ENCODE measurements at places on chromosomes 2 and 18. TPM values are rescaled to one million over a fixed set of nuclear protein-coding genes. Genes with fewer than 3 reads are reported as not detected.

Gene FNDC4
- total RNA-seq: 30.1 TPM

Gene IL37
- total RNA-seq: not detected

Gene MTHFD2
- 153 TPM for total RNA-seq

Gene TEKT4
- total RNA-seq: not detected

Gene PPP1R1C
- total RNA-seq: not detected

Gene ZNF521
- 78.2 TPM for total RNA-seq

Gene MALT1
- 11.2 TPM for total RNA-seq

Gene SLC16A14
- total RNA-seq: 0.18 TPM

Gene FN1
- total RNA-seq: 3,205 TPM

Gene ST8SIA3
- not detected for total RNA-seq

Gene CMPK2
- total RNA-seq: 1.5 TPM

Gene SCYGR1
- not detected for total RNA-seq

Gene TRAPPC8
- total RNA-seq: 39.9 TPM

Gene PSTPIP2
- total RNA-seq: 4.8 TPM

Gene MATN3
- 0.85 TPM for total RNA-seq

Gene VSNL1
- not detected for total RNA-seq

Gene PLCL1
- 3.8 TPM for total RNA-seq

Gene ZNF385B
- total RNA-seq: not detected

Gene IL1RL1
- total RNA-seq: 89.9 TPM

Gene PRKCE
- 42.9 TPM for total RNA-seq

Gene POTEI
- total RNA-seq: 0.09 TPM

Gene KCNJ3
- not detected for total RNA-seq

Gene PPP4R3B
- total RNA-seq: 43.8 TPM

Gene MAP2
- 9.2 TPM for total RNA-seq

Gene ASXL3
- not detected for total RNA-seq

Gene AQP12B
- total RNA-seq: not detected

Gene MYO5B
- 0.54 TPM for total RNA-seq

Gene LRP2
- not detected for total RNA-seq

Gene SERPINB7
- not detected for total RNA-seq

Gene C1QL2
- not detected for total RNA-seq

Gene MAP3K19
- not detected for total RNA-seq

Gene AKAIN1
- not detected for total RNA-seq

Gene MC4R
- total RNA-seq: not detected

Gene MRO
- total RNA-seq: not detected

Gene SCYGR4
- not detected for total RNA-seq

Gene DNAH7
- total RNA-seq: 0.09 TPM

Gene SKOR2
- total RNA-seq: not detected

Gene UGT1A3
- total RNA-seq: not detected

Gene LINC00305
- not detected for total RNA-seq

Gene CCDC148
- total RNA-seq: 0.18 TPM

Gene CSRNP3
- total RNA-seq: not detected

Gene MGAT4A
- 25.5 TPM for total RNA-seq

Gene RANBP2
- 83.9 TPM for total RNA-seq

Gene SPEG
- 0.63 TPM for total RNA-seq

Gene ZNF396
- 0.56 TPM for total RNA-seq

Gene IRS1
- under 0.01 TPM for total RNA-seq

Gene NPPC
- not detected for total RNA-seq

Gene DSC2
- under 0.01 TPM for total RNA-seq

Gene SERPINE2
- 7.2 TPM for total RNA-seq

Gene ARHGAP28
- 0.28 TPM for total RNA-seq

Gene NETO1
- not detected for total RNA-seq

Gene RNF144A
- total RNA-seq: 9.6 TPM

Gene RALB
- 217 TPM for total RNA-seq

Gene KCNIP3
- total RNA-seq: 0.47 TPM

Gene LRRTM1
- total RNA-seq: not detected

Gene TFCP2L1
- under 0.01 TPM for total RNA-seq

Gene IL36RN
- not detected for total RNA-seq

Measured in endothelial cell of coronary artery (primary cell).